ENCODE measurements at places on chromosomes 6 and 20.

GRCh38 chr6:22367346-22367745 lies 70.5 kb upstream of the PRL start:
- no peak for DNase-seq

DNA sequence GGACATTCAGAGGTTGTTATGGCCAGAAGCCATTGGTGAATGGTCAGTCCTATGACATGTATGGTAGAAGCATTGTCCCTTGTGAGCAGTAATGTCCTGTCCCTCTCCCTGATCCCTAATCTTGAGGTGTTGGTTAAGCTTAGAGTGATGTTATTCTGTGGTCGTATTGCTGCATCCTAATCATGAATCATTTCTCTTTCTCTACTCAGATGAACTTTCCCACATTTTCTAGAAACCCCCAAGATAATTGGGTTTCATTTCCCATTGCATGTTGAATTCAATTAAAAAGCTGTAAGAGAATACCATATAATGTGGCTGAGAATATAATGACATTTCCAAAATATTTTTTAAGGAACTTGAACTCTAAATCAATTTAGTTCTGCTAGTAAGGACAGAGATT lies 175.1 kb downstream of the PLCB4 start:
- no peak for DNase-seq

GRCh38 chr20:41373251-41373783 lies 6.7 kb upstream of the EMILIN3 start:
- DNase-seq, result no peak

DNA sequence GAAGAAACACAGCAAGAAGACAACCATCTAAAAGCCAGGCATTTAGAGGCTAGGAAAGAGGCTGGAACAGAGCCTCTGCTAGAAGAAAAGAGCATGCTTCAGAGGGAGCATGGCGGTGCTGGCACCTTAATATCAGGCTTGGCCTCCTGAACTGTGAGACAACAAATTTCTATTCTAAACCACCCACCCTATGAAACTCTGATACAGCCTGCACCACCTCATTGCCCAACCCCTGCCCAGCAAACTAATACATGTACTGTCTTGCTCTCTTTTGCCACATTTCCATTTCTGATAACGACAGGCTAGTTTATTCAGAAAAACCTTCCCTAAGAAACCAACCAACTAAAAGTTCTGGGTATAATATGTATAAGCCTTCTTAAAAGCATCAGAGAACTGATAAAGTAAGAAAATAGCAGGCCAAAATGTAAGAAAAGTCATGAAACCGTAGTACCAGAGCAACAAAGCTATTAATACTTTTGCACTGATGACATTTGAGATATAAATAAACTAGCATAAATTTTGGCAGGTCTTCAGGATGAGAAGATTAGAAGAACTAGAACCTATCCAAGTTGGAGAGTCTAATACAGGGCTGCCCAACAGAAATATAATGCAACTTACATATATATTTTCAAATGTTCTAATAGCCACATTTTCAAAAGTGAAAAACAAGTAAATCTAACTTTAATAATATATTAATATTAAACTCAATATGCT lies 184.7 kb upstream of the HSF2 start:
- DNase-seq, result no peak

GRCh38 chr20:13105864-13106457 lies 97.2 kb downstream of the SPTLC3 start:
- no peak for DNase-seq

DNA sequence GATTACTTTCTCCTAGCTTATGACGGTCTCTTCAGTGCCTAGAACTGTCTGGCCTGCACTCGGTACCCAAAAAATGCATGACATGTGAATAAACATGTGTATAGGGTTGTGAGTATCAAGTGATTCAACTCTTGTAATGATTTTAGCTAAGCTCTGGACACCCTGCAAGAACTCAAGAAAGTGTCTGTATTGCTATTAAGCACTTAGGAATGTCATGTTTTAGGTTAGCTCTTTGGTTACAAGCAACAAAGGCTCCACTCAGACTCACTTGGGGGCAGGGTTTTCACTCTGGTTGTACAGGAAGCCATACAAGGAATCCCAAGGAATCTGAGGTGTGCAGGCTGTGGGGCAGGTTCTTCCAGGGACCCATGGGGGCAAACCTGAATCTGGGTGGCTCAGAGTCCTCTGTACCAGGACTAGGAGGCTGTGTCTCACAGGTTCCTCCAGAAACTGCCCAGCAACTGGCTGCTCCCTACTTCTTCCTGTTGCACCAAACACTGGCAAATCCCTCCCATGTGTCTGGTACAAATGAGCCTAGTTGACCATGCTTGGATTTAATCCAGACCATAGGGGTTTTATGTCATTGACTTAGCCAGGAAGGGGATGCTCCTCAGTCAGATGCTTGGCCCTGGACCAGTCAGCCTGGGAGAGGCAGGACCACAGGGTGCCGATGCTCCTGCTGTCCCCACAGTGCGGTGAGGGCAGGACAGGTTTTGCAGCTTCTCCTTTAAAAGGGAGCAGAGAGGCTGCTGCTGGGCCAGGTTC lies 77.9 kb upstream of the CDH4 start:
- no peak for DNase-seq

All from activated CD8-positive, alpha-beta memory T cell treated with anti-CD3 and anti-CD28 coated beads for 4 hours (primary cell).